8988T (cell line): ENCODE measurements at places on chromosomes 3 and 15.

GRCh38 chr3:188292251-188292650 lies 138.3 kb downstream of the LPP start:
- DNase-seq = no peak

GRCh38 chr15:25807063-25807462 lies 56.1 kb downstream of the ATP10A start:
- DNase-seq = no peak

DNA sequence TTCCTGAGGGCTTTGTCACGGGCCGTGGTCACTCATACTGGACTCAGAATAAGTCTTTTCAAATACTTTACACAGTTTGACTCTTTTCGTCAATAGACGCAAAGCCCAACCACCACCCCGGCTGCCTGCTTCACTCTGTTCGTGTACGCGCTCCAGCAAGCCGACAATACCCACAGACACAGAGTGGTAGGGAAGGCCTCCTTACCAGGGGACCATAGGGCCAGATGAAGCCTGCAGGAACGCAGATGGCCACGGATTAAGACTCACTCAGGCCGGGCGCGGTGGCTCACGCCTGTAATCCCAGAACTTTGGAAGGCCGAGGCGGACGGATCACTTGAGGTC lies 29.7 kb downstream of the EFCAB12 start:
- no peak for DNase-seq

- no peak for DNase-seq
These were observed 50.2 kb downstream of the AKAP13 start for GRCh38 chr15:85430406-85431204.

- DNase-seq = no peak
These were observed 7.8 kb upstream of the AEN start for GRCh38 chr15:88613074-88613944.

GRCh38 chr15:35173444-35174118 lies 88.5 kb upstream of the NANOGP8 start:
- DNase-seq = no peak

DNA sequence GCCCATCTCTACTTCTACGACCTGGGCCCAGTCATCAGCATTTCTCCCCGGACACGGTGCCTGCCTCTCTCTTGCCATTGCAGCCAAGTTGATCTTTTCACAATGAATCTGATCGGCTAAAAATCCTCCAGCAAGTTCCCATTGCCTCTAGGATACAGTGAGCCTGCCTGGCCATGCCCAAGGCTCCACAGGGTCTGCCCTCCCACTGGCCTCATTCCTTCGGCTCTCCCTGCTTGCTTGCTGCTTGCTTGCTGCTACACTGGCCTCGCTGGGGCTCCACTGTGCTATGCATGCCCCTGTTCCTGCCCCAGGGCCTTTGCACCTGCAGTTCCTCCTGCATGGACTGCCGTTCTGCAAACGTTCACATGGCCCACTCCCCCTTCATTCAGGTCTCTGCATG lies 2.0 kb downstream of the ABTB1 start:
- no peak for DNase-seq
